ENCODE measurements at places on chromosomes 6 and 20. TPM values are rescaled to one million over a fixed set of nuclear protein-coding genes. Genes with fewer than 3 reads are reported as not detected.
A peak's percentile ranks its signal among the peaks of the same experiment; 100 is the strongest.

Gene WFDC2
- total RNA-seq = 15.5 TPM

Gene MPIG6B
- total RNA-seq = not detected

GRCh38 chr6:125854355-125854754, 63.6 kb downstream of the NCOA7 start:
- no peaks in the 10 kb centered on the region for H3K27me3 ChIP-seq
- H3K36me3 ChIP-seq = no peaks in the 10 kb centered on the region
- H3K4me1 ChIP-seq = no peaks in the 10 kb centered on the region
- H3K4me3 ChIP-seq = no peak overlapping the region
- H3K27ac ChIP-seq = no peak overlapping the region

- peak overlapping the region; percentile 45 for H3K27ac ChIP-seq
- peaks cover 14% of the 10 kb centered on the region for H3K4me1 ChIP-seq
- H3K4me3 ChIP-seq = no peak overlapping the region
- H3K27me3 ChIP-seq = no peaks in the 10 kb centered on the region
- no peaks in the 10 kb centered on the region for H3K36me3 ChIP-seq
Measured at GRCh38 chr6:133756078-133756695, 132.7 kb upstream of the TCF21 start.

DNA sequence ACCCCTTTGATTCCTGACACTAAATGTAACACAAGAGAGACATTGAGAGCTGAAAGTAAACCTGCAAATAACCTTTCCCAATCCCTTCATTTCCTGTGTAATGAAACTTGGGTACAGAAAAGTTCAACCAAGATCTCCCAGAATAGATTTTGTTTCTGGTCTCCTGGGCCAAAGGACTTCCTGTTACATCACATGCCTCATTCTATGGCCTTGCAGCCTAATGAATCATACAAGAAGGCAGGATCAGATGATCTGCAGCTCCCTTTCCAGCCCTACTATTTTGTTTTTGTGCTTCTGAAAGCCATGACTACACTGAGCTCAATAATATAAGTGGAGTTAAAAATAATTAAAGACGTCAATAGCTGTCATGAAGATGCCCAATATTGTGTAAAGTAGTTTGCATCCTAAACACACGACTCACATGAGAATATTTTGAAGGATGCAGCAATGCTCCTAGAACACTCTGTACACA, 73.4 kb upstream of the NOX3 start:
- no peak overlapping the region for H3K27ac ChIP-seq
- no peaks in the 10 kb centered on the region for H3K27me3 ChIP-seq
- no peaks in the 10 kb centered on the region for H3K4me1 ChIP-seq

GRCh38 chr6:37339741-37340638, 13.8 kb upstream of the RNF8 start:
- H3K36me3 ChIP-seq = no peaks in the 10 kb centered on the region
- no peak overlapping the region for H3K27ac ChIP-seq
- H3K4me3 ChIP-seq = no peak overlapping the region
- no peaks in the 10 kb centered on the region for H3K4me1 ChIP-seq

DNA sequence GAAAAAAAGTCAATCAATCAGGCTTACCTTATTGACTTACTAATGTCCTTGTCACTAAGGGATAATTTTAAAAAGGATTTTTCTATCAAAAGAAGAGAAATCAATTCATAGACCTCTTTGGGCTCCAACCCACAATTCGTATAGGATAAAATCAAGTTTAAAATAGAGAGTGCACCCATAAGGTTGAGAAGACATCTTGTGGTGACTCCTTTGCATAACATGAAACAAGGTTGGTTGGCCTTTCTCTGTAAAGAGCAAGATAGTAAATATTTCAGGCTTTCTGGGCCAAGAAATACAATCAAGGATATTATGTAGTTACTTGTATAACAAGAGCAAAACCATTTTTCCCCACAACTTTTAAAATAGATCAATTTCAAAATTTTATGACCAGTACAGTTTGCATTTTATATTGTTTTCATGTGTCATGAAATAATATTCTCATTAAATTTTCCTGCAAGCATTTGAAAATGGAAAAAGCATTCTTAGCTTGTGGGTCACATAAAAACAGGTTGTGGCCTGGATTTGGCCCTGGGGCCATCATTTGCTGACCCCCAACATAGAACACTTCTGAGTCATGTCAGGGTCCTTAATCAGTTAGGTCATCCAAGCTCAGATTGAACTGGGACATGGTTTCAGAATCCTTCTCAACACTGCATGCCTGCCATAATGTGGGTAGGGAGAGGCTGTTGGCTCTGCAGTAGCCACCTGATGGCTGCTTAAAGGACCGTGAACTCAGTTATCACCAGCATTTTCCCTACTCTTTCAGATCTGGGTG, 76.7 kb downstream of the MYB start:
- no peaks in the 10 kb centered on the region for H3K36me3 ChIP-seq
- no peaks in the 10 kb centered on the region for H3K27me3 ChIP-seq
- no peaks in the 10 kb centered on the region for H3K4me1 ChIP-seq
- H3K27ac ChIP-seq = no peak overlapping the region
- DNase-seq = no peak
